CD8-positive, alpha-beta memory T cell (primary cell): ENCODE measurements at places on chromosomes 11 and 22.

DNA sequence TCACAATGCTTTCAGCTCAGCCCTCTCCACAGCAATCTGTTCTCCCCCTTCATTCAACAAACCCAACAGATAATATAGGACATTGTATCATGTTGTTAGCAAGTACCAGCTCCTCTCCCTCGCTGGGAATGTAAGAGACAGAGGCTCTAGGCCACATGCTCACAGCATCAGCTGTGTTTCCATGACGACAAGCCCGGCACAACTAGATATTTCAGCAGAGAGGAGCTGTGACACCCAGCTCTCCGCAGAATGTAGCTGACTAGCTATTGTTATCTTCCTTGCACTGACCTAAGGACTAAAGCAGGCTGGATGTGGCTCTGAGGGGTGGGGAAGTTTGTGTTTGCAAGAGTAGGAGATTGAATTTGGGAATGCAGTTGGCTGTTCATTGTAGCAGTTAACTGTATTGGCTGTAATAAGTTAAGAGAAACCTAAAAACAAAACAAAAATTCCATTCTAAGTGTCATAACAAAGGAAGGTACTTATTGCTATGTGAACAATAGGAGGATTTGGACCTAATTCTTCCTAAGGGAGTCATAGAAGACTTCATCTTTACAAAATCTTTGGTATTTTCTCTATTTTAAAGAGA lies 28.0 kb upstream of the RRAS2 start:
- no peaks in the 10 kb centered on the region for H3K36me3 ChIP-seq
- H3K4me1 ChIP-seq, result no peaks in the 10 kb centered on the region
- no peak for DNase-seq
- no peaks in the 10 kb centered on the region for H3K27me3 ChIP-seq

DNA sequence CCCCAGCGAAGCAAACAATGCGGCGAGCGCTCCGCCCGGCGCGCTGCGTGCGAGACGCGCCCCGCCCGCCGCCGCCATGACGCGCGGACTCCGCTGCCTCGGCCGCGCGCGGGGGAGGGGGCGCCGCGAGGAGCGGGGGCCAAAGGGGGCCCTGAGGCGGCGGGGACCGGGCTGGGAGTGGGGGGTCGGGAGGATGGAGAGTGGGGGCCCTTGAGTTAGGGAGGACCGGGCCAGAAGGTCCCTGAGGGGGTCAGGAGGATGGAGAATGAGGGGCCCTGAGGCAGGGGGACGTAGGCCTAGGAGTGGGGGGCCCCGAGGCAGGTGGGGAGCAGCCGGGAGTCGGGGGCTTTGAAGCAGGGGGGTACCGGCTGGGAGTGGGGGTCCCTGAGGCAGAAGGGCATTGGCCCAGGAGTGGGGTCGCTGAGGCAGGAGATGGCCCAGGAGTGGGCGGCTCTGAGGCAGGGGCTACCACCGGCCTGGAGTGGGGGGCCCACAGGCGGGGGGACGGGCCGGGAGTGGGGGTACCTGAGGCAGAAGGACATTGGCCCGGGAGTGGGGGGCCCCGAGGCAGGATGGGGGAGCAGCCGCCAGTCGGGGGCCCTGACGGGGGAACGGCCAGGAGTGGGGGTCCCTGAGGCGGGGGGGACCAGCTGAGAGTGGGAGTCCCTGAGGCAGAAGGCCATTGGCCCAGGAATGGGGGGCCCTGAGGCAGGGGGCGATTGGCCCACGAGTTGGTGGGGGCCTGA lies at the start of gene BRD1:
TSS of gene BRD1 (minus strand) at position 21 of the 746 bp plus-strand sequence. CDS start 3,556 bp downstream, outside the sequence.
- peaks cover 5% of the 10 kb centered on the region for H3K36me3 ChIP-seq
- peak within 1 kb of the TSS; percentile 84 for H3K4me3 ChIP-seq
- peak within 1 kb of the TSS; percentile 78 for H3K27ac ChIP-seq
- peaks cover 28% of the 10 kb centered on the region for H3K4me1 ChIP-seq
- peak; percentile 58 for DNase-seq

- H3K27me3 ChIP-seq, result no peaks in the 10 kb centered on the region
- no peak for DNase-seq
- no peaks in the 10 kb centered on the region for H3K36me3 ChIP-seq
- no peak overlapping the region for H3K27ac ChIP-seq
Measured at GRCh38 chr11:26319906-26320305, 12.0 kb upstream of the ANO3 start.

DNA sequence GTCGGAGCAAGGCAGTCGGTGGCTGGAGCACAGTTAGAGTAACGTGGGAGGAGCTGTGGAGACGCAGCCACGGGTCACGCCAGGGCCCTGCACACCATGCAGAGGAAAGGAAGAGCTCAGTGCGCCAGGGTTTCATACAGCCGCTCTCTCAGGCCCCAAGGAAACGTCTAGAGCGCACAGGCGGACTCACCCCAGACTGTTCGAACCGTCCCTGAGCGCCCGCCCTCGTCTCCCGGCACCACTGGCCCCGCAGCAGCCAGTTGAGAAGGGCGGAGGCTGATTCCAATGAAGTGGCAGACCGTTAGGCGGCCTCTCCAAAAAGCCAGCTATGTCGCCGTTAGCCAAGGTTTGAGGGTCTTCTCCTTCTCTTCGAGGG lies 483 bp upstream of the HYLS1 start:
- peak overlapping the region; percentile 79 for H3K4me3 ChIP-seq
- DNase-seq, result no peak
- H3K27me3 ChIP-seq, result no peaks in the 10 kb centered on the region
- no peaks in the 10 kb centered on the region for H3K36me3 ChIP-seq
- peaks cover 11% of the 10 kb centered on the region for H3K4me1 ChIP-seq
- peak overlapping the region; percentile 72 for H3K27ac ChIP-seq

- no peaks in the 10 kb centered on the region for H3K4me1 ChIP-seq
- no peaks in the 10 kb centered on the region for H3K27me3 ChIP-seq
- no peak for DNase-seq
- H3K4me3 ChIP-seq, result no peak overlapping the region
- no peak overlapping the region for H3K27ac ChIP-seq
- H3K36me3 ChIP-seq, result no peaks in the 10 kb centered on the region
Measured at GRCh38 chr11:6303661-6304060, 16.6 kb downstream of the CAVIN3 start.

DNA sequence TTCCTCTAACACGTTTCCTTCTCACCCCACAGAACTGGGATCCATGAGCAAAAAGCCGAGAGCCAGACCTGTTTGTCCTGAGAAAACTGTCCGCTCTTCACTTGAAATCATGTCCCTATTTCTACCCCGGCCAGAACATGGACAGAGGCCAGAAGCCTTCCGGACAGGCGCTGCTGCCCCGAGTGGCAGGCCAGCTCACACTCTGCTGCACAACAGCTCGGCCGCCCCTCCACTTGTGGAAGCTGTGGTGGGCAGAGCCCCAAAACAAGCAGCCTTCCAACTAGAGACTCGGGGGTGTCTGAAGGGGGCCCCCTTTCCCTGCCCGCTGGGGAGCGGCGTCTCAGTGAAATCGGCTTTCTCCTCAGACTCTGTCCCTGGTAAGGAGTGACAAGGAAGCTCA lies 24.0 kb downstream of the CD5 start:
- no peaks in the 10 kb centered on the region for H3K27me3 ChIP-seq
- H3K27ac ChIP-seq, result no peak overlapping the region
- peaks cover 42% of the 10 kb centered on the region for H3K36me3 ChIP-seq
- DNase-seq, result no peak
- no peak overlapping the region for H3K4me3 ChIP-seq

DNA sequence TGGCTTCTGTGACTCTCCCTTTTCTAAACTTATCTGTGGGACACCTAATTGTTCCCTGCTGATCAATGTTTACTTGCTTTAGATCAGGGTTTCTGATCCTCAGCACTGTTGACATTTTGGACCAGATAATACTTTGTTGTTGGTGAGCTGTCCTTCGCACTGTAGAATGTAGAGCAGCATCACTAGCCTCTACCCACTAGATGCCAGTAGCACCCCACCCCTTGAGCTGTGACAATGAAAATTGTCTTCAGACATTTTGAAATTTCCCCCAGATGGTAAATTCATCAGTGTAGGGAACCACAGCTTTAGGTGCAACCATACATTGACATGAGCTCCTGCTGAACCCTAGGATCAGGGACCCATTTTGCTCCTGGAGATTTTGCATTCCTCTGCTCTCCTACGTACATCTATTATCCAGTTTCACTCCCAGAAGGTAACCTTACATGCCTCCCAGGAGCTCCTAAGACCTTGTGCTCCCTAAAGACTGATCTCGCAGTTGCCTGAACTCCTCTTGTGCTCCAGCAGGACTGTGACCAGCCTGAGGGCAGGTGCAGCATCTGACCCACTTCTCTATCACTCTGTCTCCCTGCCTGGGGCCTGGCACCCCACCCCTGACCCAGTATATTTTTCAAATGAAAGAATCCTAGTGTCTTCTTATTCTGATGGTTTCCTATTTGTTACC lies 107.8 kb downstream of the FAR1 start:
- no peaks in the 10 kb centered on the region for H3K4me1 ChIP-seq
- H3K27ac ChIP-seq, result no peak overlapping the region
- H3K4me3 ChIP-seq, result no peak overlapping the region
- H3K27me3 ChIP-seq, result no peaks in the 10 kb centered on the region
- no peaks in the 10 kb centered on the region for H3K36me3 ChIP-seq
- DNase-seq, result no peak

DNA sequence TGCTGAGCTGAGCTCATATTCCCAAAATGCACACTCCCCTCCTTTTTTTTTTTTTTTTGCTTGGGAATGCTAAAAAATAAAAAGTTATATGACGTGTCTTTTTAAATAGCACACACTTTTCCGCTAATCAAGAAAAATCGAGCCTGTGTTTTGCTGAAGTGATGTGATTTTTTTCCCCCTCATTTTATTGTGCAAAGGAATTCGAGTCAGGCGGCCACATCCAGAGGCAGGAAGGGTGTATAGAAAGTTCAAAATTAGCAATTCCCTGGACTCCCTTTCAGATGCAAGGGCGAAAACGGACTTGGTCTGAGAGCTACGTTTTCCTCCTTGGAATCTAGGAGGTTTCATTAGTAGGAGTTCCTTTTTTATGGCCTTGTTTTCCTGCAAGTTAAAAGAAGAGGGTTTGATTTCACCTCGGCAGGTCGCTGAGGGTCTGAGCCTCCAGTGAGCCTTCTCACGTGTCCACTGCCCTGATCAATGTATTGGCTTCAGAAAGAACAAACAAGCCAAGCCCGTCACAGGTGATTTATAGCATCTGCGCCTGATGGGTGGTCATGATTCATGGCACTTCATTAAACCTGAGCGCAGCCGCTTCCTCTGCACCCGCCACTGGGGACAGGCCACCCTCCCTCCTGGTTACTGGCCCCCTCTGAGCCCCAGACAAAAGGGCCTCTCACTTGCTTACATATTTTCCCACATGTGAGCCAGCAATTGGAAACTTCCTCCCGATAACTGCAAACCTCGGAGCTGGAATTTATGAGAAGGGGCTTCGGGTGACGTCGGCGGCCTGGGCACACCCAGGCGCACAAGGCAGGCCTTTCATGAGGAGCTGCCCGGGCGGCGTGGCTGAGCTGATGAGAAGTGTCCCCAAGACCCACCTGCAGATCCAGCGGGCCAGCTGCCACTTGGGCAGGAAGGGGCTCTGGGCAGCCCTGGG lies 64.4 kb upstream of the LINC01488 start:
- no peaks in the 10 kb centered on the region for H3K27me3 ChIP-seq
- no peak overlapping the region for H3K27ac ChIP-seq
- no peaks in the 10 kb centered on the region for H3K36me3 ChIP-seq
- H3K4me3 ChIP-seq, result no peak overlapping the region
- DNase-seq, result no peak

DNA sequence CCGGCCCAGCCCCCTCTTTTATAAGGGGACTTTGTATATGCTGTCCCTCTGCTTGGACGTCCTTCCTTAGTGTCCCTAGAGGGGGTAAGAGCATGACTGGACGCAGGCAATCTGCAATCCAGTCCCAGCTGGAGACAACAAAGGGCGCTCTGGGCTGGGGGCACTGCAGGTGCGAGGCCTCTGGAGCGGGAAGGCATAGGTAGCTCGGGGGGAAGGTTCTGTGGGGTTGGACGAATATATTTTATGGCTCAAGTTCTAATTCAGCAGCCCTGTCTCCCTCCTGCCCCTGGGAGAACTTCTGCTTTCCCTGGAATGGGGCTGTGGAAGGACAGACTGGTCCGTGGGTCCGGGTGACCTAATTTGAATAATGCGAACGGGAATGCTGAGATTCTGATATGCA lies 40.0 kb downstream of the KCNJ4 start:
- no peak overlapping the region for H3K27ac ChIP-seq
- H3K27me3 ChIP-seq, result no peaks in the 10 kb centered on the region
- H3K36me3 ChIP-seq, result no peaks in the 10 kb centered on the region
- H3K4me3 ChIP-seq, result no peak overlapping the region

- H3K27ac ChIP-seq, result no peak overlapping the region
- no peaks in the 10 kb centered on the region for H3K4me1 ChIP-seq
- no peaks in the 10 kb centered on the region for H3K27me3 ChIP-seq
- H3K36me3 ChIP-seq, result no peaks in the 10 kb centered on the region
- DNase-seq, result no peak
- no peak overlapping the region for H3K4me3 ChIP-seq
Measured at GRCh38 chr22:30481711-30482110, 9.9 kb upstream of the SEC14L3 start.

- no peaks in the 10 kb centered on the region for H3K4me1 ChIP-seq
- no peaks in the 10 kb centered on the region for H3K36me3 ChIP-seq
- no peaks in the 10 kb centered on the region for H3K27me3 ChIP-seq
- DNase-seq, result no peak
- H3K27ac ChIP-seq, result no peak overlapping the region
- H3K4me3 ChIP-seq, result no peak overlapping the region
Measured at GRCh38 chr11:17410606-17411379, 22.3 kb upstream of the KCNJ11 start.

GRCh38 chr11:61542024-61542461 lies 33.5 kb downstream of the LRRC10B start:
- H3K4me1 ChIP-seq, result no peaks in the 10 kb centered on the region
- H3K36me3 ChIP-seq, result no peaks in the 10 kb centered on the region
- H3K4me3 ChIP-seq, result no peak overlapping the region
- no peak for DNase-seq
- H3K27me3 ChIP-seq, result peaks cover 5% of the 10 kb centered on the region

DNA sequence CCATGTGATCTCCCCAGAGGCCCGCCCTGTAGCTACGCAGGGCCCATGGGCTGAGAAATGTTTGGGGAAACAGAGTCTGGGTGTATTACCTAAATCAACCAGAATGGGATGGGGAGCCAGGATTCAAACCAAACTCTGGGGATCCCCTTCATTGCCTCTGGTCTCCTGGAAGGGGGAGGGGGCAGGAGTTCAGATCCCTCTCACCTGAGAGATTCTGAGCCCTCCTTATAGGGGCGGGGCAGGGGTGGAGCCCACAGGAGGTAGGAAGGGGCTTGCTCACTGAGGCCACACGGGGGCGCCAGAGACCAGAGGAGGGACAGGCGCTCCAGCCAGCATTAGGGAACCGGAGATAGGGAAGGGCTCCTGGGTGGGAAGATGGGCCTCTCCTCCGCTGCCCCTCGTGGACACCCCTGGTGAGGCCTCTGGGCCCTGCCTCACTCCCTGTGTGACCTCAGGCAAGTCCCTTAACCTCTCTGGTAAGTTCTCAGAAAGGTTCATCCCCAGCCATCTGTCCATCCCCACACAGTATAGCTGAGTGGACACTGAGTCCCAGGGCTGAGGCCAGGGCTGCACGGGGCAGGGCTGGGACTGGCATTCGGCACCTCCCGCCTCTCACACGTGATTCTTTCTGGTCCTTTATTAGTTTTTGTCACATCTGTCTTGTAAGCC lies 2.7 kb upstream of the CDC42BPG start:
- DNase-seq, result peak; percentile 94
- peaks cover 62% of the 10 kb centered on the region for H3K4me1 ChIP-seq
- H3K36me3 ChIP-seq, result no peaks in the 10 kb centered on the region
- no peak overlapping the region for H3K4me3 ChIP-seq

GRCh38 chr11:47137476-47137875 lies 39.2 kb downstream of the ARFGAP2 start:
- H3K4me3 ChIP-seq, result no peak overlapping the region
- H3K4me1 ChIP-seq, result no peaks in the 10 kb centered on the region
- no peak overlapping the region for H3K27ac ChIP-seq
- H3K36me3 ChIP-seq, result peaks cover 5% of the 10 kb centered on the region
- DNase-seq, result no peak
